G401 (cell line): ENCODE measurements at places on chromosomes 16 and 17. TPM values are rescaled to one million over a fixed set of nuclear protein-coding genes. Genes with fewer than 3 reads are reported as not detected.

CNTD1 gene
- 0.18 TPM in 1 of 2 replicates, not detected in the other for total RNA-seq

GRCh38 chr17:36755586-36755985 lies 154.2 kb downstream of the MRM1 start:
- DNase-seq, result peak; percentile 54

DNA sequence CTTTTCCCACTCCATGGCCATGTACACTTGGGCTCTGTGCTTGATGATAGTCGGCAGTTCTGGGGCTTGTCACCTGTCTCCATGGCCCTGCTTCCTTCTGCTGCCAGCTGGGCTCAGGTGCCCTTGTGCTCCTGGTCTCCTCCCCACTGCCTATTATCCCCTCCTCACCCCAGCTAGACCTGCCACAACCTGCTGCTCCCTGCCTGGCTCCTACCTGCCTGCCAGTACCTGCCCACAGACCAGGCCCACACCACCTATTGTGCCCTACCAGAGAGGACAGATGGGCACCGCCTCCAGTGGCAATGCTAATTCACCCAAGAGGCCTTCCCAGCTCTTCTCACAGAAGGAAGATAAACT lies 538 bp upstream of the RAPGEFL1 start:
- DNase-seq, result no peak

- no peak for DNase-seq
These were observed 176.7 kb downstream of the TMEM132E start for GRCh38 chr17:34755981-34756636.

DNA sequence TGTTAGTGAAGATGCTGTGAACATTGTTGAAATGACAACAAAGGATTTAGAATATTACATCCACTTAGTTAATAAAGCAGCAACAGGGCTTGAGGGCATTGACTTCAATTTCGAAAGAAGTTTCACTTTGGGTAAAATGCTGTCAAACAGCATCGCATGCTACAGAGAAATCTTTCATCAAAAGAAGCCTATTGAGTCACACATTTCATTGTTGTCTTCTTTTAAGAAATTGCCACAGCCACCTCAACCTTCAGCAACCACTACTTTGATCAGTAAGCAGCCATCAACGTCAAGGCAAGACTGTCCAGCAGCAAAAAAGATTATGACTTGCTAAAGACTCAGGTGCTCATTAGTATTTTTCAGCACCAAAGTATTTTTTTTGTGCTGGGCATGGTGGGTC lies 13.2 kb upstream of the MAP2K6 start:
- no peak for DNase-seq

DNA sequence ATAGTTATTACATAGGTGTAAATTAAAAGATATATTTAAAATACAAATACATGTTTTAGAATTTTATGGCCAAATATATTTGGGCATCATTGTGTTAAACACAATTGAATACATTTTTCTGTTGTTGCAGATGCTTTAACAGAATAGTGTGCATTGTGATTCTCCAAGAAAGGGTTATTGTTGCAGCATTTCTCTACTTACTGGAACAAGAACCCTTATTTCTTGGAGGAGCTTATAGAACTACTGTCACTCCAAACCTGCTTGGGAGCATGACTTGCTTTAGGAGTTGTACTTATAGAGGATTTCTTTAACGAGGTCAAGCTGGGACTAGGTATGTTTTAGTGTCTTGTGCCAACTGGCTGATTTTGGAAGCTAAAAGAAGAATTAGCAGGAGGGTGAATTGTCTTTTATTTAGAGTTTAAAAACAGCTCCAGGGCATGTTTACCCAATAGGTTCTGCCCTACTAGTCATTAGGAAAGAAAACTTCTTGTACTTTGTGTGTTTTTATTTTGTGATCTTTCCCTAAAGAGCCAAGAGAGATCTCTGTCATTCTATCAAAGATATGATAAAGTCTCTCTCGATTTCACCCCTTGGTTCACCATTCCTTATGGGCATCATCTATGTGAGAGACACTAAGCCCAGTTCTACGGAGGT lies 279.8 kb upstream of the SALL1 start:
- no peak for DNase-seq

DNA sequence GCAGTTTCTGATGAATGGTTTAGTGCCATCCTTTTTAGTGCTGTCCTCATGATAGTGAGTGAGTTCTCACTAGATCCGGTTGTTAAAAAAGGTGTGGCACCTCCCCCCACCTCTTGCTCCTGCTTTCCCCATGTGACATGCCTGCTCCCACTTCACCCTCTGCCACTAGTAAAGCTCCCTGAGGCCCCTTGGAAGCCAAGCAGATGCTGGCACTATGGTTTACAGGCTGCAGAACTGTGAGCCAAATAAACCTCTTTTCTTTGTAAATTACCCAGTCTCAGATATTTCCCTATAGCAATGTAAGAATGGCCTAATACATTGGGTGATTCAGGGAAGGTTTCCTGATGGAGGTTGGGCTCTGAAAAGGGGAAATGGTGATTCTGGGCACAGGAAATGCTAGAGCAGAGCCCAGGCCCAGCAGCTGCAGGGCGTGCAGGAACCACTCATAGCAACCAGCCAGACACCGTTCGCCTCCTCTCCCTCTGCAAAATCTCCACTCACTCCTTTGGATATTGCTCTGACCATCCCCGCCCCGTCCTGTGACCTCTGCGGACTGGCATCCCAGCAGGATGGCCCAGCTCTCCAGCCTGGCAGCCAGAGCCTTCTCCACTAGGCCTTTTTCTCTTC lies 2.6 kb upstream of the ADORA2B start:
- no peak for DNase-seq
